ENCODE measurements at places on chromosomes 3 and 15.

GRCh38 chr3:72938471-72939265, 50.8 kb downstream of the GXYLT2 start:
- peak; percentile 40 for DNase-seq

DNA sequence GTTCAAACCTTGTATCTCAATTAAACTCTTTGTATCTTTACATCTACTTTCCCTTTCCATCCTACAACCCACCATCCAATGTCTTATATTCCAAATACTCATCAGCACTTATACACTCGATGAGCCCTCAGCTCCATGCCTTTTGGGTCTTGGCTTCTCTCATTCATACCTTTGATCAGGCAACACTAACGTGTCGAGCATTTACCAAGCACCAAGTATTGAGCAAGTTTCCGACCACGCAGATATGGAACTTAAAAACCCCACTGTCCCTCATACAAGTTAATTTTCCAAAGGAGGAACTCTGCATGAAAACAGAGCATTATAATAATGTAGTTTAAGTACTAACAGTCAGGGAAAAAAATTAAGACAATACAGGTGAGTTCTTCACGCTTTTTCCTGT, 102.8 kb downstream of the IL1RAP start:
- DNase-seq = peak; percentile 35

DNA sequence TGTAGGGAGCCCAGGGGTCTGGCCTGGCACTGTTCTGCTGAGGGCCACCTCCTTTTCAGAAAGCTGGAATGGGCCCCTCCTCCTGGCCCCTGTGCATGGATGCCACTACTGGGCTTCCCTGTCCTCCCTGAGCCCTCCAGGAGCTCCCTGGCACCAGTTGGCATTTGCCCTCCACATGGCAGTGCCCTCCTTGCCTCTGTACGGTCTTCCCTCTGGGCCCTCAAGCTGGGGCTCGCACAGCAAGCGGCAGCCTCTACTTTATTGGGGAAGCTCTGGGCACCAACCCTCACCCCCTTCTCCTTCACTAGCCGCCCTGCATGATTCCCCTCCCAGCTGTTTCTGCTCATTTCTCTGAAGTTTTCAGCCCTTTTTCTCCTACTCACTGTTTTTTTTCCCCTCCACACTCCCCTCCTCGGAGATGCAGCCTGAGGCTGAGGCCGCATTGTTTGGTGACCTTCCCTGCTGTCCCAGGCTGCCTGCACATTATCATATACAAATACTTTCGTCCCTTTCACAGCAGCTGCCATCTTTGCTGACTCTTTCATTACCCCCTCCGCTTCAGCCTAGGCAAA, 127.3 kb downstream of the EEFSEC start:
- no peak for DNase-seq

- DNase-seq = no peak
Observed at GRCh38 chr3:178439504-178439903, 96.7 kb upstream of the KCNMB2 start.

GRCh38 chr15:45138814-45139765, 9.3 kb downstream of the DUOX1 start:
- no peak for DNase-seq

DNA sequence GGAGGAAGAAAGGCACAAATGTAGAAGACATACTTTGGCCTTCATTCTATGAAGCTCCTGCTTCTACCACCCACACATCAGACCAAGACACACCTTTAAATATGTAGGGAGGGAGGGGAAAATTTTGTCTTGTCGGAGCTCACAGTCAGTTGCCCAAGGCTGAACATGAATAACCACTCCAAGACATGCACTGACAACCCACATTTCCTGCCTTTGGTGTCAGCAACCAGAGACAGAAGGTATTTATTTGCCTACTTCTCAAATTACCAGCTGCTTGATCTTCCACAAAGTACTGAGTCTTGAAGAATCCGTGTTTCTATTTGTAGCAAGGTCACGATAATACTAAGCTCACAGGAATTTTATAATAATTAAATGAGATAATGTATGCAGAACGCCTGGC, 169.7 kb downstream of the KCNMB2 start:
- no peak for DNase-seq

- DNase-seq = no peak
Observed at GRCh38 chr3:195046441-195046840, 224.5 kb downstream of the XXYLT1 start.

DNA sequence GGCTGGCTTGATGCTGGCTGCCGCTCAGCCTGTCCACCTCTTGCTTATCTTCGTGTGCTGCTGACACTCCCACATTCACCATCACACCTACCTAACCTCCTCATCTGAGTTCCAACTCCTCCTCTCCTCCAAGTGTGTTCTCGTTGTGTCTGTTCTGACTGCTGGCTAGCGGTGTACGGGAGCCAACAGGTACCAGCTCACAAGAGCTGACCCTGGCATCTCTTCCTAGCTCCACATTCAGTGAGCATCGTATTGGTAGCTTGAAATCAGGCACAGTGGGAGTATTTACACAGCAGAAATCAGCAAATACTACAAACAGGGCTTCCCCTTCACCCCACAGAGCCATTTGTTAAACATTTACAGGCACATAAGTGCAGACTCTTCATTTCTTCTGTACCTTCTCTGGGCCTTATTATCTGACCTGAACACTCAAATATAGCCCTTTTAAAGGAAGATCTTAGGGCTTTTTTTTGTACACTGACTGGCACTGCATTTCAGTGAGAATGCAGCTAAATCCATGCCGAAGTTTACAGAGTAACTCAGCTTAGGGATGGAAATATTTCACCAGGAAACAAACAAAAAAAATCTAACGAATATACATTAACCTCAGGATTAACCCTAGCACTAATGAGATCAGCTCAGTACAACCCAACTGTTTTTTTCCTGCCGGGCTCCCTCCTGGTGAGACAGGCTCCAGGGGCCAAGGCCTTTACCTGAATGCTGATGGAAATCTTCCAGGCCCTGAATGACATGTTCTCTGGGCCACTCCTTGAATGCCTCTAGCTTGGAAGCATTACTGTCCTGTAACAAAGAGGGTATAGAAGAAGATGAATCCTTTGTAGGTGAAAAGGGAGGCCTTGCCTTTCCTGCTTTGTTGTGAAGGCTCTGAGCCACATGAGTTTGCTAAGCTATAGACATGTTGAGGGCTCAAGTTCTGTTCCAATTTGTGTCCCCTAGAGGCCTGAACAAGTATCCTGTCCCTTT, 150.5 kb upstream of the LPP start:
- no peak for DNase-seq

DNA sequence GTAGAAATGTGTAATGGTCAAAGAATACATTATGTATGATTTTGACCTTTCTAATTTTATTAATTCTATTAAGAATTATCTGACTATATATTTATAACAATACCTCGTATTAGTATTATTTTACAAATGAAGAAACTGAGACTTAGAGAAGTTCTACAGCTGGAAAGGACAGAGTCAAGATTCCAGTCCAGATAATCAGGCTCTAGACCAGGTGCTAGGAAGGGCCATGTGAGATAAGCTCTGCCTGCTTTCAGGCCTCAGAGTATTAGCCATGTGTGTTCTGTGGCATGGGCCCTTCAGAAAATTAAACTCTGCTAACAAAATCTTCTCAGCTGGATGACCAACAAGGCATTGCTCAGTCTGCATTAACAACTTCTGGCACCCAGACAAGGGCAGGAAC, 87.5 kb downstream of the CD200R1L start:
- DNase-seq = no peak
